ENCODE measurements at places on chromosomes 6 and 20. TPM values are rescaled to one million over a fixed set of nuclear protein-coding genes. Genes with fewer than 3 reads are reported as not detected.

CPNE5 gene
- polyA plus RNA-seq, result 0.09 TPM

CGA gene
- not detected for polyA plus RNA-seq

DSN1 gene
- 9.9 TPM for polyA plus RNA-seq

TMEM14C gene
- polyA plus RNA-seq, result 246 TPM

PRICKLE4 gene
- 0.32 TPM for polyA plus RNA-seq

ENPP3 gene
- polyA plus RNA-seq, result not detected

UBD gene
- not detected for polyA plus RNA-seq

LINC00237 gene
- polyA plus RNA-seq, result not detected

TULP1 gene
- not detected for polyA plus RNA-seq

GPR63 gene
- 1.9 TPM for polyA plus RNA-seq

RAET1L gene
- polyA plus RNA-seq, result 8.5 TPM

FHL5 gene
- not detected for polyA plus RNA-seq

ANKRD66 gene
- not detected for polyA plus RNA-seq

PHACTR1 gene
- polyA plus RNA-seq, result 0.22 TPM

FILIP1 gene
- polyA plus RNA-seq, result not detected

DXO gene
- polyA plus RNA-seq, result 10.4 TPM

DNA sequence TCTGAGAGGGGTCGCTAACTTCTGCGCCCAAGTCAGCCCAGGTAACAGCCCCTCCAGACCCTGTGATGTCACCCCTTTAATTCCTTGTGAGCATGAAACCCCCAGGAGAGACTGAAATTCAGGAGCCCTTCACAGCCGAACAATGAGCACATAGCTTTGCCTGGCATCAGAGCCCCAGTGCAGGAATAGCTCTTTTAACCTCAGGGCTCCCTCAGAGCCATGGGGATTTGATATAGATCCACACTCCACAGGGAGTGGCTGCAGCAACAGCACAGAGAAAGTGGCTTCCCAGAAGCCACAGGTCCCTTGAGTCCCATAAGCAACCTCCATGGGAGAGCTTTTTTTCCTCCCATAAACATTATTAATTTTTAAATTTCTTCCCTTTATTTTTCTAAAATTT is 150.0 kb upstream of the MARCKS start:
- H3K27ac ChIP-seq, result no peak overlapping the region
- H3K27me3 ChIP-seq, result no peaks in the 10 kb centered on the region
- no peak for DNase-seq
- H3K4me1 ChIP-seq, result no peaks in the 10 kb centered on the region

DNA sequence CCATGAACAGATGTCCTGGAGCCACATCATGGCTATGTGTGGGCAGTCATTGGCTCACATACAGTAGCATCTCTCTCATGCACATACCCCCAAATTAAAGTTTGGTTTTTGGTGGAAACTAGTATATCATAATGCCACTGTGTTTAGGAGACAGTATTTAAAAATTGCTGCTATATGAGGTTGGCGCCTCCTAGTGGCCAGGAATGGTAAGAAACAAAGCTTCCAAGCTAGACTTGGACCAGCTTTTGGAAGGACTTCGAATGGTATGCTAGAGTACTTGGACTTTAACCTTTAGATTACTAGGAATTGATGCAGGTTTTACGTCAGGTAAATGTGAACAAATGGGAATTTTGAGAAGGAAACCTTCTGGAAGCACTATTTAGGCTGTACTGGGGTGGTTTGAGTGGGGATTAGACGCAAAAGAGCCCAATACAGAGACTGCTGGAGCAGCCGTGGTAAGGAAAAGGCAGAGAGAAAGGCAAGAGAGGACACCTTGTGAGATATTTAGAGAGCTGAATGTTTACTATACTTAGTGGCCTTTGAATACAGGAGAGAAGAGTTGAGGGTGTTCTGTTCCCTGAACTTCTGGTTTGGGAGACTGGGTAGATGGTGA is 23.8 kb downstream of the PRSS35 start:
- no peak overlapping the region for H3K4me3 ChIP-seq
- no peak for DNase-seq
- H3K27ac ChIP-seq, result no peak overlapping the region
- H3K27me3 ChIP-seq, result no peaks in the 10 kb centered on the region

- H3K4me3 ChIP-seq, result no peak overlapping the region
- peaks cover 33% of the 10 kb centered on the region for H3K4me1 ChIP-seq
- DNase-seq, result no peak
- H3K27ac ChIP-seq, result no peak overlapping the region
Measured at GRCh38 chr20:47544852-47545251, 43.2 kb downstream of the NCOA3 start.

- no peak for DNase-seq
- H3K27me3 ChIP-seq, result no peaks in the 10 kb centered on the region
- H3K36me3 ChIP-seq, result peaks cover 2% of the 10 kb centered on the region
- peak overlapping the region; percentile 92 for H3K27ac ChIP-seq
Measured at GRCh38 chr20:10557685-10558084, 116.1 kb downstream of the JAG1 start.

- H3K27ac ChIP-seq, result no peak overlapping the region
- H3K27me3 ChIP-seq, result no peaks in the 10 kb centered on the region
- no peaks in the 10 kb centered on the region for H3K4me1 ChIP-seq
- DNase-seq, result no peak
Measured at GRCh38 chr6:93104195-93104817, 315.1 kb downstream of the EPHA7 start.

- H3K4me3 ChIP-seq, result no peak overlapping the region
- no peaks in the 10 kb centered on the region for H3K4me1 ChIP-seq
- no peaks in the 10 kb centered on the region for H3K27me3 ChIP-seq
- no peak overlapping the region for H3K27ac ChIP-seq
- no peak for DNase-seq
Measured at GRCh38 chr6:73471686-73472290, 10.3 kb downstream of the MTO1 start.

- DNase-seq, result no peak
- H3K4me1 ChIP-seq, result peaks cover 31% of the 10 kb centered on the region
- no peak overlapping the region for H3K4me3 ChIP-seq
- H3K36me3 ChIP-seq, result no peaks in the 10 kb centered on the region
Measured at GRCh38 chr6:90413396-90413795, 116.8 kb upstream of the BACH2 start.

DNA sequence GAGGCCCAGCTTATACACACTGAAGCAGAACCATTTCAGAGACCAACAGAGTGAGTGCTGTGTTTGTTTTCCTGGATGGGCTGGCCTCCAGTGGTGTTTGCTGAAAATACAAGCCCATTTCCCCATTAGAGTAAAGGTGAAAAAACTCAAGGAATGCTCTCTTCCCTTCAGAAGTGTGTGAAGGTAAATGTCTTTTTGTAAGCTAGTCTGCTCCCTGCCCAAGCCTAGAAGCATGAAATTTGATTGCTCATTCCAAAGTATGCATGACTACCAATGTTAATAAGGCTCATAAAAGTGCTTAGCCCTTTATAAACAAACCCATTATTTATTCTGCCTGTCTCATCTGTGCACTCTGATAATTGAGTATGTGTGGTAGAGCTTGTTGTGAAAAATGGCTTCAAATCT is 59.1 kb downstream of the ADGRF1 start:
- peaks cover 33% of the 10 kb centered on the region for H3K4me1 ChIP-seq
- peak overlapping the region; percentile 53 for H3K27ac ChIP-seq
- H3K4me3 ChIP-seq, result no peak overlapping the region
- no peaks in the 10 kb centered on the region for H3K36me3 ChIP-seq

DNA sequence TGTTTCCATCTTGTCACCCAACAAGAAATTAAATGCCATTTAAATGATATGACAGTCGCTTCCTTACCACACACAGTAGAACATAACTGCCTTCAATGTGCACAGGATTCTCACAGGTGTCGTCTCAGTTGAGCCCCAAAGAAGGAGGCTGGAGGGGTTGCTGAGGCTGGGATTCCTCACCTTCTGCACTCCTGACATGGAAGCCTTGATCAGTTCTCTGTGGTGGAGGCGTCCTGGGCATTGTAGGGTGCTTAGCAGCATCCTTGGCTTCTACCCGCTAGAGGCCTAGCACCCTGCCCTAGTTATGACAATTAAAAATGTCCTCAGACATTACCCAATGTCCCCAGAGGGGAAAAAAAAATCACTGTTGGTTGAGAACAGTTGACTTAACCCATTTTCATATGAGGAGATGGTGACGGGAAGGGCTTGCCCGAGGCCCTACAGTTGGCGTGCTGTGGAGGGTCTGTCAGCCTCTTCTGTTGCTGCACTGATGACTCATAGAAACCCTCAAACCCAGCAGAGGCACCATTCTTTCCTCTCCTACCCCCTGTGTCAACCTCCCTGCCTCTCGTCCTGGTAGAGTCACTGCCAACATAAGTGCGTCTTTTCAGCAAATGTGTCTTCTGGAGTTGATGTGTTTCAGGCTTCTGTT is 19.3 kb upstream of the ZNF831 start:
- H3K36me3 ChIP-seq, result no peaks in the 10 kb centered on the region
- H3K4me3 ChIP-seq, result no peak overlapping the region
- H3K27ac ChIP-seq, result no peak overlapping the region
- DNase-seq, result no peak
- H3K4me1 ChIP-seq, result no peaks in the 10 kb centered on the region

- DNase-seq, result no peak
- no peaks in the 10 kb centered on the region for H3K36me3 ChIP-seq
- H3K4me1 ChIP-seq, result no peaks in the 10 kb centered on the region
- H3K27me3 ChIP-seq, result no peaks in the 10 kb centered on the region
Measured at GRCh38 chr6:131843768-131844167, 35.9 kb downstream of the ENPP1 start.

- no peaks in the 10 kb centered on the region for H3K4me1 ChIP-seq
- no peaks in the 10 kb centered on the region for H3K27me3 ChIP-seq
- H3K27ac ChIP-seq, result no peak overlapping the region
- H3K36me3 ChIP-seq, result no peaks in the 10 kb centered on the region
Measured at GRCh38 chr6:170473801-170474200, 79.3 kb downstream of the PSMB1 start.

GRCh38 chr20:23482138-23482537 is 8.8 kb upstream of the CST8 start:
- H3K27ac ChIP-seq, result no peak overlapping the region
- H3K4me3 ChIP-seq, result no peak overlapping the region
- no peaks in the 10 kb centered on the region for H3K27me3 ChIP-seq
- H3K4me1 ChIP-seq, result peaks cover 3% of the 10 kb centered on the region

- peaks cover 19% of the 10 kb centered on the region for H3K36me3 ChIP-seq
- no peaks in the 10 kb centered on the region for H3K27me3 ChIP-seq
- no peak overlapping the region for H3K4me3 ChIP-seq
- no peak for DNase-seq
Measured at GRCh38 chr6:32983493-32983848, 15.1 kb downstream of the BRD2 start.

GRCh38 chr20:24657196-24657595 is 187.8 kb downstream of the SYNDIG1 start:
- no peak for DNase-seq
- H3K36me3 ChIP-seq, result no peaks in the 10 kb centered on the region
- no peak overlapping the region for H3K4me3 ChIP-seq
- no peaks in the 10 kb centered on the region for H3K4me1 ChIP-seq
- H3K27me3 ChIP-seq, result no peaks in the 10 kb centered on the region

GRCh38 chr20:40562031-40562430 is 127.0 kb downstream of the MAFB start:
- no peak overlapping the region for H3K4me3 ChIP-seq
- H3K36me3 ChIP-seq, result no peaks in the 10 kb centered on the region
- peaks cover 39% of the 10 kb centered on the region for H3K4me1 ChIP-seq
- no peaks in the 10 kb centered on the region for H3K27me3 ChIP-seq
- H3K27ac ChIP-seq, result no peak overlapping the region

- no peak overlapping the region for H3K4me3 ChIP-seq
- no peaks in the 10 kb centered on the region for H3K4me1 ChIP-seq
- H3K36me3 ChIP-seq, result no peaks in the 10 kb centered on the region
- H3K27ac ChIP-seq, result no peak overlapping the region
Measured at GRCh38 chr6:168708984-168709383, 268.0 kb downstream of the SMOC2 start.

GRCh38 chr20:50546729-50547314 is 36.6 kb downstream of the PTPN1 start:
- H3K4me1 ChIP-seq, result peaks cover 33% of the 10 kb centered on the region
- H3K27ac ChIP-seq, result no peak overlapping the region
- DNase-seq, result no peak
- no peak overlapping the region for H3K4me3 ChIP-seq

GRCh38 chr20:58565461-58566175 is 50.4 kb upstream of the APCDD1L start:
- H3K27me3 ChIP-seq, result peaks cover 36% of the 10 kb centered on the region
- H3K36me3 ChIP-seq, result no peaks in the 10 kb centered on the region
- H3K27ac ChIP-seq, result no peak overlapping the region
- H3K4me3 ChIP-seq, result no peak overlapping the region
- no peak for DNase-seq

GRCh38 chr6:92587525-92587924 is 831.8 kb downstream of the EPHA7 start:
- H3K4me1 ChIP-seq, result no peaks in the 10 kb centered on the region
- H3K27ac ChIP-seq, result no peak overlapping the region
- H3K36me3 ChIP-seq, result no peaks in the 10 kb centered on the region
- H3K27me3 ChIP-seq, result no peaks in the 10 kb centered on the region

GRCh38 chr6:132751306-132751705 is 6.4 kb downstream of the VNN2 start:
- no peaks in the 10 kb centered on the region for H3K36me3 ChIP-seq
- H3K27me3 ChIP-seq, result no peaks in the 10 kb centered on the region
- H3K4me1 ChIP-seq, result peaks cover 3% of the 10 kb centered on the region
- no peak overlapping the region for H3K4me3 ChIP-seq

GRCh38 chr20:59289994-59290393 is 10.4 kb upstream of the EDN3 start:
- H3K36me3 ChIP-seq, result no peaks in the 10 kb centered on the region
- no peak for DNase-seq
- no peak overlapping the region for H3K27ac ChIP-seq

DNA sequence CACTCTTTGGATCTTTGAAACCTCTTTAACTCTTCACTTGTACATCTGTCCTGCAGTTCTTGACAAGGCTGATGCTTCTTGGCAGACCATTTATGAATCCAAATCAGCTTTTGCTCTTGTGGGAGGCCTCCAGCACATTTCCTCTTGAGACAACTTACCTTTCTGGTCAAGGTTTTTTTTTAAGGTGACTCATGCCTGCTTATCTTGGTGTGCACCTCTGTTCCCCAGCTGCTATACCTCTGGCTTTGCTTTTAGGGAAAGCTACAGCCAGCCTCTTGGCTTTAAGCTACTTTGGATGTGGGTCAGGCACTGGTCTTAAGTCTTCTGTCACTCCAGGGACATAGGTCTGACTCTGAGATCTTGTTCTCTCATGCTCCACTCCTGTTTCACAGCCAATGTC is 106.5 kb downstream of the PHF3 start:
- DNase-seq, result no peak
- H3K27me3 ChIP-seq, result no peaks in the 10 kb centered on the region
- peaks cover 26% of the 10 kb centered on the region for H3K4me1 ChIP-seq
- no peak overlapping the region for H3K4me3 ChIP-seq

GRCh38 chr20:14691994-14692393 is 354.6 kb upstream of the FLRT3 start:
- no peak for DNase-seq
- H3K4me3 ChIP-seq, result no peak overlapping the region
- H3K27ac ChIP-seq, result no peak overlapping the region
- no peaks in the 10 kb centered on the region for H3K36me3 ChIP-seq
- peaks cover 7% of the 10 kb centered on the region for H3K4me1 ChIP-seq

GRCh38 chr6:96913621-96914020 is 10.9 kb upstream of the KLHL32 start:
- no peaks in the 10 kb centered on the region for H3K36me3 ChIP-seq
- no peaks in the 10 kb centered on the region for H3K4me1 ChIP-seq
- H3K27me3 ChIP-seq, result peaks cover 6% of the 10 kb centered on the region
- DNase-seq, result no peak
- H3K27ac ChIP-seq, result no peak overlapping the region
- no peak overlapping the region for H3K4me3 ChIP-seq
